Glutamatergic neuron (in vitro differentiated cells): ENCODE measurements at places on chromosomes 4 and X. TPM values are rescaled to one million over a fixed set of nuclear protein-coding genes. Genes with fewer than 3 reads are reported as not detected.

ASB5 gene
- not detected for total RNA-seq

TCEAL9 gene
- 27.0 TPM for total RNA-seq

PNMA3 gene
- total RNA-seq: 7.8 TPM

S100P gene
- total RNA-seq: not detected

CFAP97 gene
- 28.4 TPM for total RNA-seq

CT83 gene
- not detected for total RNA-seq

MAGED1 gene
- 202 TPM for total RNA-seq

TMPRSS11A gene
- total RNA-seq: not detected

ALAS2 gene
- not detected for total RNA-seq

IBSP gene
- total RNA-seq: not detected

HTN1 gene
- not detected for total RNA-seq

SATL1 gene
- not detected for total RNA-seq

ADGRG2 gene
- 0.39 TPM for total RNA-seq

VCX3A gene
- not detected for total RNA-seq

DUSP9 gene
- 0.61 TPM for total RNA-seq

SMC1A gene
- total RNA-seq: 48.1 TPM

UGT2B17 gene
- total RNA-seq: not detected

KIAA1210 gene
- total RNA-seq: 0.98 TPM

FOXO4 gene
- total RNA-seq: 20.2 TPM

BMPR1B gene
- 2.4 TPM for total RNA-seq

PWWP3B gene
- 0.78 TPM for total RNA-seq

FMR1NB gene
- total RNA-seq: not detected

WNK3 gene
- total RNA-seq: 19.7 TPM

AKAP4 gene
- total RNA-seq: not detected

ARSJ gene
- 0.17 TPM for total RNA-seq

USP46 gene
- total RNA-seq: 72.4 TPM

ZXDA gene
- total RNA-seq: 3.4 TPM

ZDHHC15 gene
- total RNA-seq: 9.4 TPM

CCKAR gene
- not detected for total RNA-seq

SNX25 gene
- 27.5 TPM for total RNA-seq

PF4V1 gene
- total RNA-seq: not detected

CCNB3 gene
- total RNA-seq: 0.66 TPM

PHEX gene
- total RNA-seq: 0.17 TPM

GAB1 gene
- 29.7 TPM for total RNA-seq

XPNPEP2 gene
- total RNA-seq: not detected

PPBP gene
- total RNA-seq: not detected

TMSB15C gene
- total RNA-seq: 30.1 TPM

RPS6KA6 gene
- total RNA-seq: 36.0 TPM

YY2 gene
- 1.1 TPM for total RNA-seq

STK26 gene
- total RNA-seq: 1.7 TPM

VSIG4 gene
- total RNA-seq: not detected

TASL gene
- not detected for total RNA-seq

C4orf50 gene
- total RNA-seq: 0.56 TPM

MBNL3 gene
- 1.0 TPM for total RNA-seq
